ENCODE measurements at places on chromosomes 1 and 21.

GRCh38 chr1:169250022-169250421, 117.6 kb downstream of the NME7 start:
- DNase-seq: no peak

DNA sequence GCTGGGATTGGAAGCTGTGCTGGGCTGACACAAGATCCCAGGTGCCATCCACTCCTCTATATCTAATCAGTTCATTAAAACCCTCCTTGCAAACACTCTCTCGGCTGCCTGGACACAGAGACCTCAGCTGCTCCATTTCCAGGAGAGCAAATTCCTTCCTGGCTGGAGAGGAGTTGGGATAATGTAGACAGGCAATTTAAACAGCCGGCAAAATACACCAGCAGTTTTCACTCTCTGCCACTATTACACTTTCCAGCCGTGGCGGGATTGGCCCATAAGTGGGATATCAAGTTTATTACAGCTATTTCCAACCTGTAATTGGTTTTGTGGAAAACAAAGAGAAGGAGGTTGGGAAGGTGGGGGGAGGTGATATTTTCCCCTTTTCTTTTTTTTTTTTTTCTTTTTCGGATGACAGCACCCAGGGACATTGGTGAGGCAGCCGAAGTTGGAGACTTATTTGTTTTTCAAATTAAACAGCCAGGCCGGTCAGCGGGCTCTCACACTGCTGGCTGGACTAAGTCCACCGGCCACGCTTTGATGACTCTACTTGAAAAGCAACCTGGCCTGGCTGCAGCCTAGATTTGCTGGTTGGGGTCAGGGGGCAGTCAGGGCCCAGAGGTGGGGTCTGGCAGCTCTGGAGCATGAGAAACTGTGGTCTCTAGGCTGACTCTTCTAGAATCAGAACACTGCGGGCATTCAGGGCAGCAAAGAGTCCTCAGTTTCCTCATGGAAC, 177.4 kb downstream of the IGSF21 start:
- no peak for DNase-seq

GRCh38 chr1:192983349-192983980, 75.7 kb downstream of the UCHL5 start:
- DNase-seq: no peak

DNA sequence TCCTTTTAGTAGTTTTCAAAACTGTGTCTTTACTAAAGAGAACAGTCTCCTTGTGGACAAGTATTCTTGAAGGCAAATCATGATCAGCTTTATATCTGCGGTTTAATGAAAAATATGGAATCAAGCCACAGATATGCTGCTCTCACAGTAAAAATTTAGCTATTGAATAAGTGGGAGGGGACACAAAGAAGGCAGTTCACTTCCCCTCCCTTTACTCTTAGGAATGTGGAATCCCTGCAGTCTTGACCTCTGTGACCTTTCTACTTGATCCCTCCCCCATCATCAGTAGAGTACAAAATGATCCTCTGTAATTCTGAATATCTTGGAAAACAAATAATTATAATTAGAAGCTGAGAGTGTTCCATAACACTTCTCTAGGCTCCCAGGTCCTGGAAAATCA, 136.7 kb upstream of the HOOK1 start:
- no peak for DNase-seq

- DNase-seq: no peak
Measured at GRCh38 chr1:114292194-114292593, 138.5 kb upstream of the SYT6 start.

DNA sequence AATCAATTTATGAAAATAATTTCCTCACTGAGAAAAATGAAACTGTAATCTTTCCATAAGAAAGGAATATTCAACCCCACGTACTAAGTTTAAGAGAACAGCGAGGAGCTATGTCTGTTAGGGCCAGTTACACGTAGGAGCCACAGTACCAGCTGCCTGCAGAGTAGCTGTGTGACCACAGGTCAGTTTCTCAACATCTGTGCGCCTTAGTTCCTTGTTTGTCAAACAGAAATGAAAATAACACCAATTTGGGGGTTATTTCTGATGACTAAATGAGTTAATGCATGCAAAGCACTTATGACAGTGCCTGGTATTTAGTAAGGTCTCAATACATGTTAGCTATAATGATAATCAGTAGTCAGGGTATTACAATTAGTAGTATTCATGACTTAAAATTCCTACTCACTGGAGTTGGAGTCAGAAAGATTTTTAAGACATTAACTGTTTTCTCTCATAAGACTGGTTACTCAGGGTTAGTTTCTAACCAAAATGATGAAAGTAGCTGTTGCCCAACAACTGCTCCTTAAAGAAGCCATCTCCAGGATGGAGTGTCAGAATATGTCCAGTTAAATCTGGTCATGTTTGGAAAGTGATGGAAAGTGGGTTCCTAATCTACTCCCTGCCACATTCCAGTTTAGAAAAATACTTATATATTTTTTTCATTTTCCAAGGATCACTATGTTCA, 85.8 kb upstream of the ZNF648 start:
- DNase-seq: no peak

GRCh38 chr1:43766818-43767525, 59.6 kb downstream of the ST3GAL3 start:
- no peak for DNase-seq

- DNase-seq: no peak
Measured at GRCh38 chr1:220221670-220222069, 50.6 kb downstream of the RAB3GAP2 start.

DNA sequence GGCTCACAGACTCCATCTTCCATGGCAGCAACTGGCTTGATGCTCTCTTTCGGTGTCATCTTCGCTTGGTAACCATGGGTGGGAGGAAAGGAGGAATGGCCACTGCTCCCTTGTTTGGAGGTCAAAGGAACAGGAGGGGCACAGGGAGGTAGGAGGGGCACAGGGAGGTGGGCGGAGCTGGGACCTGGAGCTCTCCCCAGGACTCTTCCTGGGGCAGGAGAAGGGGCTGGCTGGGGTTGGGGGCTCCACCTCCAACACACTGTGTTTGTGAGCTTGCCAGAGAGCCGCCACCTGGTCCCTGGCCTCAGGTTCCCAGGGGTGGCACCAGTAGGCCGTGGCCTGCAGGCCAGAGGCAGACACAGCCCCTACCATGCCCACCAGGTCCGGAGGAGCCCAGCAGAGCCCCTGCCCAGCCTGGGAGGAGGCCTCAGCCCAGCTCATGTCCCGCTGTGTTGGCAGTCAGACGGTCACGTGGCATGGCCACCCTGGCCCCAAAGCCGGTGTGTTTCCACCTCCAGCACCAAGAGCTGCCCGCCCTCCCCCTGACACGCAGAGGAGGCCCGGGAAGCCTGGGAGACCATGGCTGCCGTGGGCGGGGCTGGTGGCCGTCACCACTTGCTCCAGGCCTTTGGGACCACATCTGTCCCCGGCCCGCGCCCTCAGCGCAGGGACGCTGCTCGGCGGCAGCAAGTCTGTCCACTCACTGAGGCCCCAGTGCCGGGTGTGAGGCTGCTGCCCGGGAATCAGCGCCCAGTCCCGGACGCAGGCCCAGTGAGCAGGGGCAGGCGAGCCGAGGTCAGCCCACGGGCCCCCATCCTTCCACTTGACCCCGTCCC, 73.9 kb downstream of the MORN1 start:
- DNase-seq: no peak

GRCh38 chr1:93328809-93329760, 16.6 kb upstream of the DR1 start:
- no peak for DNase-seq

GRCh38 chr1:34286511-34286910, 109.8 kb downstream of the C1orf94 start:
- DNase-seq: no peak

- no peak for DNase-seq
Measured at GRCh38 chr1:164999146-164999545, 357.4 kb downstream of the LMX1A start.

- DNase-seq: no peak
Measured at GRCh38 chr1:228259368-228259894, 51.6 kb downstream of the OBSCN start.

DNA sequence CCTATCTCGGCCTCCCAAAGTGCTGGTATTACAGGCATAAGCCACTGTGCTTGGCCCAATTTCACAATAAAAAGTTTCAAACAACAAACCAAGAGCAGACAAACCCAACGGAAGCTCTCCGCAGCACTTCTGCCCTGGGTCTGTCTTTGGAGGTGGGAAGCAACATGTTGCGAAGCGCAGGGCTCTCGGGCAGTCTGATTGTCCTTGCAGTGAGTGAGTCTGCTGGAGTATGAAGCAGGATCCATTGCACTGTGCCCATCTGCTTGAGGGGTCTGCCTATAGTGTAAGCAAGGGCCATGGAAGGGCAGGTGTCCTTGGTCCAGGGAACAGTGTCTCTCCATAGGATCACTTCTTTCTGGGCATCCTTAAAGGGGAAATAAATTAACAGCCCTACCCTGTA, 14.6 kb upstream of the PARP1 start:
- DNase-seq: no peak

GRCh38 chr1:46818591-46818990, 19.7 kb downstream of the CYP4B1 start:
- DNase-seq: no peak

DNA sequence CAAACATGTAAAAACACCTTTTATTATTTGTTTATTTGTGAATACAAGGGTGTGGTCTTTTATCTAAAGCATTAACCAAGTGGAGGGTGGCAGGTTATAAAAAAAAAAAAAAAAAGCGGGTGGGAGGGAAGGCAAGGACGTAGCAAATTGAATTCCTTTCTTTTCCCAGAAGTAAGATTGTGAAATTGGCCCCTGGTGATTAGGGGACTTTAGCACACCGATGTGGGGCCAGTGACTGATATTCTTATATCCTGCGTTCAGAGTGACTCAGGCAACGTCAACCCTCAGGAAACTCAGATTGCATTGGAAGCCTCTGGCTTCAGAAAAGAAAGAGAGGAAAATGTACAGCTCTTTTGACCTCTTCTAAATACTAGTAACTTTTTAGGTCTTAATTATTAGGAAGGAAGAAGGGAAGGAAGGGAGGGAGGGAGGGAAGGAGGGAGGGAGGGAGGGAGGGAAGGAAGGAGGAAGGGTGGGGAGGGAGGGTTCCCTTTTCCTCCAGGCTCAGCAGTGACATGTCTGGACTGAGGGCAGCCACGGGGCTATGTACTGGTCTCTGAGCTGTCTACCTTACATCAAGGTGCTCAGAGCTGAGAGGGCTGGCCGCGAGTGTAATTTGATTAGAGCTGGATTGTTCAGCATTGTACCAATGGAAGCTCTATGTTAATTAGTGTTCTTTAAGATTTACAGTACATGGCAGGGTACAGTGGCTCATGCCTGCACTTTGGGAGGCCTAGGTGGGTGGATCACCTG, 30.2 kb downstream of the EVA1C start:
- DNase-seq: no peak

DNA sequence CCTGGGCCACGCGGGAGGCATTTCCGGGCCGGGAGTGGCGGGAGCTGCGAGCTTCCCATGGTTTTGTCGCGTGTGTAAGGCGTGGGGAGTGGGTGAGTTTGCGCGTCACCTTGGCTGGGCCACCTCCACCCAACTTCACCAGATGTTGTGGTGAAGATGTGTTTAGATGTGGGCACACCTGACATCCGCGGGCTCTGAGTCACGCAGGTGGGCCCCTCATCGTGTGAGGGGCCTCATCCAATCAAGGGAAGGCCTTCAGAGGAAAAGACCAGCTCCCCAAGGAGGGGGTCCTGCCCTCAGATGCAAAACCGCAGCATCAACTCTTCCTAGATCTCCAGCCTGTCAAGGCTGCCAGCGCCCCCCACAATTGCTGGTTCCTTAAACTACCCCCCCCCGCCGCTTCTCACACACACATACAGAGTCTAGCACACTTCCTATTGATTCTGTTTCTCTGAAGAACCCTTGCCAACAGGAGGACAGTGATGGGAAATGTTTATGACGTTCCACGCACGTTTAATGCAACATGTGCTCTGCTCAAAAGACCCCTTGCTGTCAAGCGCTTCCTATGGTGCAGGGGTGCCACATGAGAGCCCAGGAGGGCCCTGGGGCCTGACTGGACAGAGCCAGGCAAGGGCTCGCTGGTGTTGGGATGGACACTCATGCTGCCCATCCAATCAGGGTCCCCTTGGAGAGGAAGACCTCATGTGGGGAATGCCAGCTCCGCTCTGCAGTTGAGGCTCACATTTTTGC, 11.9 kb downstream of the ACTRT2 start:
- no peak for DNase-seq

DNA sequence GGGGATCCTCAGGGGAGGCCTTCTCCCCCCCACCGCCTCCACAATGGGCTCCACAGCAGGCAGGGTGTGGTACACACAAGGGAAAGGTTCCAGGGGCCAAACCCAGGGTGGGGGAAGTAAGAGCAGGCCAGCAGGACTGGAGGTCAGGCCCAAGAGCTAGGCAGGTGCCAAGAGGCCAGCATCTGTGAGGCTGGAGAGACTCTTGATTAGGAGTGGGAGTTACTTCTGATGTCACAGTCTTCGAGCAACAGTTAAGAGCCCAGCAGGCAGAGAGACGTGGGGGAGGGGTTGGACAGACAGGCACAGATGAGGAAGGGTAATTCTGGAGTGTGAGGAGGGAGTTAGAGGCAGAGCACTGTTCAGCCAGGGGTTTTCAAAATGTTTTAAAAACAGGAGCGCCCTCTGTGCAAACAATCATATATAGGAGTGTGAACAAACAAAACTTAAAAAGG, 55.8 kb downstream of the SLC9A1 start:
- no peak for DNase-seq

- DNase-seq: no peak
Measured at GRCh38 chr1:19369396-19370090, 57.4 kb downstream of the SLC66A1 start.

- no peak for DNase-seq
Measured at GRCh38 chr1:25645637-25646400, 29.2 kb downstream of the MAN1C1 start.

DNA sequence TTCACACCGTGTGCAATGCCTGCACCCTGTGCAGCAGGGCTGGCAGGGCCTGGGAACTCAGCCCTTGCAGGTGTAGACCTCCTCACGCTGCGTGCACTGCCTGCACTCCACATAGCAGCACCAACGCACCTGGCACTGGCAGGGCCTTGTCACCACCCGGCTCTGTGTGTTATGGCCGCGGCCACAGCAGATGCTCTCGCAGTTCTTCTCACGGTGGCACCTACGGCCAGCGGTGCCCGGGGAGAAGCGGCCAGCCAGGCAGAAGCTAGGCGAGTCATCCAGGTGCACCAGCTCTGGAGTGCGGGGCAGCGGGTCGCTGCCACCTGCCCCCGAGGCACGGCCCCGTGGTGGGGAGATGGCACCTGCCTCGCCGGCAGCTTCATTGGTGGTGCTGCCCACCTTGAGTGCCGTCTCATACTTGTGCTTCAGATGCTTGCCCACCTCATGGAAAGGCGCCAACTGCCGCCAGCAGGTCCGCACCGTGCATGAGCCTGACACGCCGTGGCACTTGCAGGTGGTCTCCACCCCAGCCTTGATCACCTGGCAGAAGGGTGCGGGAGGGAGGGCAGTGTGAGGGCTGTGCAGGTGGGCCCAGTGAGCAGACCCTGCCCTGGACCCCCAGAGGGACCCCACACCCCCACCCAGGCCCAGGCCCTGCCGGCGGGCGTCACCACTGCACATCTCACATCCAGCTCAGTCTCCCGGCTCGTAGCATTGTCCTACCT, 26.1 kb downstream of the WNT9A start:
- no peak for DNase-seq

- DNase-seq: no peak
Measured at GRCh38 chr1:221161571-221162041, 282.4 kb downstream of the HLX start.
